ENCODE measurements at places on chromosomes 3 and 15.

DNA sequence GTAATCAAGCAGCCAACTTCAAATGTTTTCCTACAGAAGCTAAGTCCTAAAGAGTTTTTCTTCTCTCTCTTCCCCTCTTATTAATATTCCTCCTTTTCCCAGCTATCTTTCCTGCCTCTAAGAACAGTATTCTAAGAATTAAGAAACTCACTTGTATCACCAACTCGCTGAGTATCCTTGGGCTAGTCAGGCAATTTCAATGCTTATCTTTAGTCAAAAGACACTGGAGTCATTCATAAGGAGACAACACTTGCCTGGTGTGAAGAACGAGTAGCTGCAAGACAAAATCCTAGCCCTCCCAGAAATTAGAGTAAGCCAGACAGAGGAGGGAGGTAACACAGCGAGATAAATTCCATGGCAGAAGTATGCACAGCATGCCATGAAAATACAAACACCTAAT is 10.7 kb downstream of the VGLL4 start:
- DNase-seq: no peak

DNA sequence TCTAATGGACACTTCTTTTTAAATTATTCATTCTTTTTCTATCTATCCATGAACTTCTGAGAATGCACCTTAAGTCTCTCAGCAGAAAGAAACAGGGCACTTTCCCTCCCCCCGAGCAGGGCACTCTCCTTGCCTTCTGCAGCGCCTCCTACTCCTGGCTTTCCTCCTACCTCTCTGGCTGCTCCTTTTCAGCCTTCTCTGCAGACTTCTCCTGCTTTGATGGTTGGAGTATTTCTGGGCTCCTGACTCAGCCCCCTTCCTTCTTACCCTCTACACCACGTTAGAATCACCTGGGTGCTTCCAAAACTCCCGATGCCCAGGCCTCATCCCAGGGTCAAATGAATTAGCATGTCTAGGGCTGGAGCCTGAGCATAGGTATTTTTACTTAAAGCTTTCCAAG is 3.4 kb downstream of the SCN5A start:
- DNase-seq: no peak

- no peak for DNase-seq
Measured at GRCh38 chr15:80418892-80419537, 14.8 kb downstream of the ARNT2 start.

DNA sequence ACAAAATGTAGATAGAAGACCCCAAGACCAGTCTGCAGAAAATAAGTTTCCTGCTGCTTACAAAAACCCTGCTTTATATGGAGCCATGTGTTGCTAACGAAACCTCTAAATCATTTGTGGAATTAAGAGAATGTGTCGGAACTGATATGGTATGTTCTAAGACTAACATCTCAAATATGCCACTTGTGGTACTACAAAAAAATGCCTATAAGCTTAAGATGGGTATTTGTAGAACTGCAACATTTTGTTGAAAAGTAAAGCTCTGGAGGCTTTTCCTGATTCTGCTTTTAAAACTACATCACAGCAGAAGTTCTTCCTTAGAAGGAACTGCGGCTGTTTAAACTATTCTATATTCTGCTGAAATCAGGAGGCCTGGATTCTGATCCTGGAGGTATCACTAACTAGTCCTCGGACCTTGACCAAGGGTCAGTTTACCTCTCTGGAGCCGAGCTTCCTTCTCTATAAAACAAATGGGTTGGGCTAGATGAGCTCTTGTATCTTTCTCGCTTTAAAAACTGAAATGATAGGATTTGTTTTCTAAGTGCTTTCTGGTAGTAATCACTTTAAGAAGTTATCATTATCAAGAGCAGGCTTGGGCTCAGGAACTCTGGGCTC is 74.9 kb downstream of the RAD18 start:
- no peak for DNase-seq

- no peak for DNase-seq
Measured at GRCh38 chr3:140584549-140584948, 93.3 kb upstream of the TRIM42 start.

- DNase-seq: no peak
Measured at GRCh38 chr15:20358779-20359414, 182.7 kb downstream of the GOLGA6L6 start.

GRCh38 chr3:193270451-193270850 is 29.4 kb downstream of the PLAAT1 start:
- no peak for DNase-seq
